ENCODE measurements at places on chromosomes 4 and X. TPM values are rescaled to one million over a fixed set of nuclear protein-coding genes. Genes with fewer than 3 reads are reported as not detected.

The SH2D1A gene
- not detected for total RNA-seq

The ASB12 gene
- not detected for total RNA-seq

The BANK1 gene
- total RNA-seq: 0.14 TPM

The STBD1 gene
- 9.3 TPM for total RNA-seq

The SOD3 gene
- 16.9 TPM for total RNA-seq

The STS gene
- 5.0 TPM for total RNA-seq

The TMEM156 gene
- total RNA-seq: 2.1 TPM

The GPR50 gene
- not detected for total RNA-seq

The AMER1 gene
- 3.1 TPM for total RNA-seq

The TEX13B gene
- total RNA-seq: not detected

The ENOPH1 gene
- 54.6 TPM for total RNA-seq

The GUCY1B1 gene
- 4.9 TPM for total RNA-seq

The SYN1 gene
- total RNA-seq: under 0.01 TPM

The DIPK2B gene
- under 0.01 TPM for total RNA-seq

The CXCL8 gene
- total RNA-seq: 187 TPM

The YY2 gene
- total RNA-seq: 2.1 TPM

The SLC10A4 gene
- total RNA-seq: not detected

The S100P gene
- not detected for total RNA-seq

The TBC1D9 gene
- 50.2 TPM for total RNA-seq

The ZXDB gene
- total RNA-seq: 9.5 TPM

The ANOS1 gene
- 29.6 TPM for total RNA-seq

The CENPE gene
- total RNA-seq: 2.1 TPM

The TRIM61 gene
- 3.0 TPM for total RNA-seq

The SLC10A6 gene
- not detected for total RNA-seq

The PDE6B gene
- 1.2 TPM for total RNA-seq

The CNKSR2 gene
- total RNA-seq: 2.4 TPM

The ARAP2 gene
- 1.2 TPM for total RNA-seq

The TMEM175 gene
- total RNA-seq: 16.0 TPM

The RNF175 gene
- total RNA-seq: not detected

The FREM3 gene
- not detected for total RNA-seq

The PPARGC1A gene
- not detected for total RNA-seq

The DMP1 gene
- total RNA-seq: not detected

The GPR173 gene
- 2.4 TPM for total RNA-seq

The GABRG1 gene
- not detected for total RNA-seq

The MID1IP1 gene
- 42.3 TPM for total RNA-seq

The TEX13C gene
- not detected for total RNA-seq

Data from smooth muscle cell of the umbilical artery (primary cell).